NCI-H510A (cell line): ENCODE measurements at places on chromosomes 3 and 15.

- DNase-seq = no peak
Observed at GRCh38 chr15:64527263-64527984, 67.0 kb downstream of the ZNF609 start.

DNA sequence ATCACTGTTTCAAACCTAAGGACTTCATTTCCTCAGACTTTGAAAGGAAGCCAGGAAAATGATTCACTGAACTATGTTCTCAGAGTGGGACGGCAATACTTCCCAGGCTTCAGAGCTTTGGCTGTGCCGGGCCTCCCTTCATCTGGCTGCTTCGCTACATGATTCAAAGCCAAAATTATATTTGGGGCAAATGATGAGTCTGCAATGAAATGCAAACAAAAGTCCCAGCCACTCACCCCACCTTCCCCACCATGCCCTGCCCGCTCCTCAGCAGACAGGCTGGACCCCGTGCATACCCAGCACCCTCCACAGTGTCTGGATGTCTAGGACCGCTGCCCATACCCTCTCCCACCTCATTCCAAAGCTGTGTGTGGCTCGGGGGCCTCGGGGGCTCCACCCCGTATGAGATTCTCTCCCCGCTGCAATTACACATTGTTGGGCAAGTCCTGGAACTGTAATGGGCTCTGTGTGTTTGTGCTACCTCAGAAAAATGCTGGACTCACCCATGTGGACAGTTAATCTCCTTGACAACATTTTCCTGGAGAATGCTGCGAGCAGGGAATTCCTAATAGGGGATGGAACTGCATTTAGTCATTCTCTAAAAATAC is 32.2 kb downstream of the ATP10A start:
- no peak for DNase-seq

GRCh38 chr3:31224936-31225335 is 307.8 kb upstream of the STT3B start:
- DNase-seq = no peak

- DNase-seq = no peak
Observed at GRCh38 chr3:102078854-102079808, 229.8 kb downstream of the NFKBIZ start.

DNA sequence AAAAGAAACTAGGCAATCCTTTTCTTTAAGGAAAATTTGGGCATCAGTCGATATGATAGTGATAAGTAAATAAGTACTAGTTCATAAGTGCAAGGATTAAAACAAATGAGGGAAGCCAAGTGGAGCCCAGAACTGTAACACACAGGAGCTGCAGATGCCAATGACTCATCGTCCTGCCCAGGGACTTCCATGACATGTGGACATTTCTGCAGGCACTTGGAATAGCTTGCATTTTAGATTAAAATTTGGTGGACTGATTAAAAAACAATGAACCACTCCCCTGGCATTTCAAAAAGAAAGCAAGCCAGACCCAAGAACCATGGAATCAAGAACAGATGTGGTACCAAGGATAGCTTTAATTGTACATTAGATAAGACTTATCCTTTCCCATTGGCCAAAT is 2.9 kb downstream of the SAMD7 start:
- no peak for DNase-seq

- DNase-seq = no peak
Observed at GRCh38 chr3:188082450-188082849, 71.5 kb upstream of the LPP start.

DNA sequence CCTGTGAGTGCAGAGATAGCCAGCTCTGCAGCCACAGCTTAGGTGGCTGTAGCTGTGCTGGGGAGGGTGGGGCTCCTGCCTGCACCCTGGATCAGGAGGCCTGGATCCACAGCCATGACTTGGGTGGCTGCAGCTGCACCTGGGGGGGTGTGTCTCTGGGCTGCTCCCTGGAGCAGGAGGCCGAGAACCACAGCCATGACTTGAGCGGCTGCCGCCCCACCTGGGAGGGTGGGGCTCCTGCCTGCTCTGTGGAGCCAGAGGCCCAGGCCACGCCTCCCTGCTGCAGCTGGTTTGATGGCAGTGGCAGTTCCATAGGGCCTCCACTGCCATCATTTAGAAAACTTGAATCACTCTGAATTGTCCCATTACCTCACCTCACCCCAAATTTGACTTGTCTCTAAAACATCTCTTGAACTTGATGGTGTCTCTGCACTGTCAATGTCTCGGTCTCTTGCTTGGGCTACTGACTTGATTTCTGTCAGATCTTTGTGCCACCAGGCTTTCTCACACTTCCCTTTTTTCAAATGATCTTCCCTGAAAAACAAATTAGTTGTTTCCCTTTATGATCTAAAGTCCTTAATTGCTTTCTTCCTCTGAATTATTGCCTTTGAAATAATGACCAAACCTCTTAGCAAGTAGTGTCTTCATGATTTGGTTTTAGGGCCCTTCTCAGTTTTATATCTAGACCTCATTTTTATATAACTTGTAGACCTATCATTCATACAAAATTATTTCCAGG is 313.2 kb upstream of the MME start:
- no peak for DNase-seq

- no peak for DNase-seq
Observed at GRCh38 chr3:22899441-22899840, 303.7 kb upstream of the UBE2E2 start.

DNA sequence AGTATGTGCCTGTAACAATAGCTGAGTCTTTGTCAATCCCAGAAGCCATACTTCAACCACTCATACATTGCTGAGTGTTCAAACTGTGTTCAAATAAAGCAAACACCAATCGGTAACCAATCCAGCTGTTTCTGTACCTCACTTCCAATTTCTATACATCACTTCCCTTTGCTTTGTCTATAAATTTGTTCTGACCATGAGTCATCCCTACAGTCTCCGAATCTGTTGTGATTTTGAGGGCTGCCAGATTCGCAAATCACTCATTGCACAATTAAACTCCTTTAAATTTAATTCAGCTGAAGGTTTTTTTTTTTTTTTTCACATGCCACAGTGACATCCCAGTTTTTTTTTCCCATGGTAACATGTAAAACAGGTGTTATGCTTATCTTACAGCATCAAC is 870.3 kb downstream of the NAALADL2 start:
- DNase-seq = no peak

DNA sequence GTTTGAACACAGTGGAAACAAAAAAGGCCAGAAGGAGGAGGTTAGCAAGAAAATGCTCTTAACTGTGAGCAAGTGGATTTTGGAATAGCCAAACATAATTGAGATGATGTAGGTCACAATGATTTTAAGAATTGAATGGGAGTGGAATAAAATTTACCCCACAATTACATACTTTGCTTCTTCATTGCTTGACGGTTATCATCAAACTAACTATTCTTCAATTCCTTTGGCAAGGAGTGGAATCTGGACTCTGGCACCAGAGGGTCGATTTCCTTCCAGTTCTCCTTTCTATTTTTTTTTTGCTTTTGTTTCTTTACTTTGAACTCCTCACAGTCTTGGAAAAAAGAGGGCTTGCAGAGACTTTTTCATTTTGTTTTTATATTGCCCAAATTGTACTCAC is 634.5 kb upstream of the TGFBR2 start:
- no peak for DNase-seq

DNA sequence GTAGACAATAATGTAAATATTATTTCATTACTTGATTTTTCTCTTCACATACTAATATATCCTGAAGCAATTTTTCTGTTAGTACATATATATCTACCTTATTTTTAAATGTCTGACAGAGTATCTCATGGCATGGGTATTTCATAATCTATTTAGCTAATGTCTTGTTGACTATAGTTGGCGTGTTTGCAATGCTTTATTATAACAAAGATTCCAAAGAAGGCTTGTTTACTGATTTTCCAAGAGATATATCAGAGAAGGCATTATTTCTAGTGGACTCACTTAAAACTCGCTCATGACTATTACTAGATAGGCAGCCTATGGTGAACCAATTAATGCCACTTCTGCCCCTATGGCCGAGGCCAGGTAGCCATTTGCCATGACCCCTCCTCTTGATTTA is 152.4 kb upstream of the RORA start:
- DNase-seq = no peak

DNA sequence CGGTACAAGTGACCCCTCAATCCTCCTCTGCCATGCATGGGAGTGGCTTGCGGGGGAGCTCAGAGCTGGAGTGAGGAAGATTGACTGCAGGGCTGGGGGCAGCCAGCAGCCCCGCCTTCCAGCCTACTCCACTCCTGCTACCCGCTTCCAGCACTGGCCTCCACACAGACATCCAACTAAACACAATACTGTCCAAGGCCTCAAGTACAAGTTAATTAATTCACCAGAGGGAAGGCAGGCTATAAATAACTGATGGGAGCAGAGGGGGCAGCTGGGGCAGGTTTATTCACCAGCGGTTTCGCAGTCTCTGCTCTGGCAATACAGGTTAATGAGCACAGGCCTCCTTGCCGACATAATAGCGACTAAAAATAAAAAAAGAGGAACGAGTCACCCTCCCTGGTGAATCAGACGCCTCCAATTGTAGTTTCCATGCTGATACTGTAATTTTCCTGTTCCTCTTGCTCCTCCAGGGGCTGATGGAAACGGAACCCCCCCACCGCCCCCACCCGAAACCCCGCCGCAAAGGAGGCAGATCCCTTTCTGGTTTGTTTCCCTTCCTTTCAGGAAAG is 166.4 kb upstream of the TLE3 start:
- peak; percentile 49 for DNase-seq

DNA sequence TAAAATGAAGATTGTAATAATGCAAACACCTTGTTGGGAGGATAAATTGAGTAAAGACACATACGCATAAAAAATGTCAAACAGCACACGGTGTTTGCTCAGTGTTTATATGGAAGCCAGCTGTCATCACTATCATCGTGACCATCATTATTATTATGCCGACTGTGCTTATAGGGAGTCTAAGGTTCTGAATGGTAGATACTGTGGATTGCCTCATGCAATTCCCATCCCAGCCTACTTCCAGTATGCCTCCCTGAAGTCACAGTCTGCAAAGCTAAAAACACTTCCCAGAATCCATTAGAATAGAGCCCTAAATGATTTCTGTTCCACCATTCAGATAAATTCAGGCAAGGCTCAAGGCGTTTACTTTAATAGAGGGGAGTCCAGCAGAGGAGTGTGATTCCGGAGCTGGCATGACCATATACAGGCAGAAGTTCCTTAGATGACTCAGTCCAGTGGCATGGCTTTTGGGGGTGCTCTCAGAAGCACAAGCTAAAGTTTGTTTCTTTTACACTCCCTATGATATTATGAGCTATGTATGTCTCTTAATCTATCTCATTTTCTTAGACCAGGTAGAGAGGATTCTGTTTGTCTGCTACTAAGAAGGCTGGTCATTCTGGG is 148.7 kb downstream of the MEX3B start:
- no peak for DNase-seq

GRCh38 chr3:64264501-64265109 is 39.3 kb upstream of the PRICKLE2 start:
- DNase-seq = no peak

DNA sequence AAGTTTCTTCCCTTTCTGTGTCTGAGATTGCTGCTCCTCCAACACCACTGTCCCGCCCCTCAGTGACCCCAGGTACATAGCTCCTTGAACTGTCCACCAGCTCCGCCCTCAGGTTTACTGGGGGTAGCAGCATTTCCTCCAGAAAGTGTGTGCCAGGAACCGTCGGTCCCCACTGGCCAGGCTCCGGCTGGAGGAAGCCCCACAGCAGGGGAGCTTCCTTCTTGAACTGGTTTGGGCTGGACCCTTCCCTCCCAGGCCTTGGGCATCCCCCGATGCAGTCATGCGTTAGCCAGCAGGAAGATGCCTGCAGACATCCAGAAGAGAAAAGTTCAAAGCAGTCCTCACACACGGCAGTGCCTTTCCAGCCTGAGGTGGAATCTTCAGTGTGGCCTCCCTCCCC is 19.7 kb downstream of the PAK6 start:
- DNase-seq = no peak

GRCh38 chr15:93196135-93196670 is 107.2 kb upstream of the RGMA start:
- no peak for DNase-seq

- DNase-seq = no peak
Observed at GRCh38 chr15:32843219-32843815, 125.5 kb downstream of the GREM1 start.

GRCh38 chr3:191356631-191357439 is 26.5 kb upstream of the UTS2B start:
- DNase-seq = no peak

GRCh38 chr15:44712346-44713005 is 1.2 kb downstream of the B2M start:
- peak; percentile 26 for DNase-seq

DNA sequence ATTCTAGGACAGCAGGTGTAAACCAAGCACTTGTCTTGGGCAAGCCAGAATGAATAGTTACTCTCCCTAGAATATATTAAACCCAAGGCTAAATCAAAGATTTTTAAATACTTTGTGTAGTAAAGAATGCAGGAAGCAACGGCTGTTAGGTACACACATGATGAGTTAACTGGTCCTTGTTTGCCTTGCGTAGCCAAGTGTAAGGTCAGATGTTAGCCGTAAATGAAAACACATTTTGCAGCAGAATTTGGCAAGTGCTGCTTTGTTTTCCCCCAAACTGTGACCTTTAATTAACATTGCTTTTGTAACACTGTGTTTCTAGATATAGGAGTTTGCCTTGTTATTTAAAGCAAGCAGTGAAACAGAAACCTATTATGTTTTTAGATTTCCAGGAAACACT is 368.7 kb downstream of the IL5RA start:
- DNase-seq = no peak

DNA sequence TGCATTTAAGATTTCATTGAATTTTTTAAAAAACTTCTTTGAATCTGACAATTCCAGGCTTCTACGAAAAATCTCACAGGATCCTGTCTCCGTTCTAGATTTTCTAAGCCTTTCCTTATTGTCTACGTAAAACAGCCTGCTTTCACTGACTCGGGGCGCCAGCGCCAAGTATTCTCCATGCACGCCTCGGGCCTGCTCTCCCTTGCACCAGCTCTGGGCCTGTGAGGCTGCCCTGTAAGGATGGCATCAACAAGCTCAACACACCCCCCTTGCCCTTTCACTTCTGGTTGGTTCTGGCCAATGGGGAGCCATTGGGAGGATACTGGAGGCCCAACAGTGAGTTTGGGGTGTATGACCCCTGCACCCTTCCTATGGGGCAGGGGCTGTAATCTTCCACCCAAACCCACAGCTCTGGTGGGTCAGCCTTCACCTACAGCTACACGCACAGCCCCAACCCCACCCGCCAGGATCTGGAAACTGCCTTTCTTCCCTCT is 47.8 kb downstream of the SLC41A3 start:
- no peak for DNase-seq

DNA sequence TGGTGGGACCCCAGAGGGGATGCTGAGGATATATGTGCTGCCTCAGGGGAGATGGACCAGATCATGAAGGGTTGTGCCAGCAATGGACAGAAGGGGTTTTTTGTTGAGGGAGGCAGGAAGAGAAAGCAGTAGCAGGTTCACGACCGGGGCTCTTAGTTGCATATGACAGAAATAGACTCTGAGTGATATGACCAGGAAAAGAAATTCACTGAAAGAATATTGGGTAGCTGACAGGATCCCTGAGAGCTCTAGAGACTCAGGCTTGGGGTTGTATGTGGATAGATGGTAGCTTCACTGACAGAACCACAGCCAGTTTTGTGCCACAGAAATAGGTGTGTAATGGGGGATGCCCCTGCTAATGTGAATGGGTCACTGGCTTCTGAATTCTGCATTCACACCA is 241.6 kb downstream of the ZNF621 start:
- DNase-seq = no peak

- no peak for DNase-seq
Observed at GRCh38 chr3:87229113-87229512, 2.0 kb downstream of the CHMP2B start.
